Kidney glomerular epithelial cell (primary cell): ENCODE measurements at places on chromosomes 5 and 9.
A peak's percentile ranks its signal among the peaks of the same experiment; 100 is the strongest.

GRCh38 chr9:132886334-132886725 lies 7.6 kb downstream of the SPACA9 start:
- DNase-seq: no peak

- peak; percentile 41 for DNase-seq
Observed at GRCh38 chr9:122206118-122207046, 22.4 kb downstream of the LHX6 start.

DNA sequence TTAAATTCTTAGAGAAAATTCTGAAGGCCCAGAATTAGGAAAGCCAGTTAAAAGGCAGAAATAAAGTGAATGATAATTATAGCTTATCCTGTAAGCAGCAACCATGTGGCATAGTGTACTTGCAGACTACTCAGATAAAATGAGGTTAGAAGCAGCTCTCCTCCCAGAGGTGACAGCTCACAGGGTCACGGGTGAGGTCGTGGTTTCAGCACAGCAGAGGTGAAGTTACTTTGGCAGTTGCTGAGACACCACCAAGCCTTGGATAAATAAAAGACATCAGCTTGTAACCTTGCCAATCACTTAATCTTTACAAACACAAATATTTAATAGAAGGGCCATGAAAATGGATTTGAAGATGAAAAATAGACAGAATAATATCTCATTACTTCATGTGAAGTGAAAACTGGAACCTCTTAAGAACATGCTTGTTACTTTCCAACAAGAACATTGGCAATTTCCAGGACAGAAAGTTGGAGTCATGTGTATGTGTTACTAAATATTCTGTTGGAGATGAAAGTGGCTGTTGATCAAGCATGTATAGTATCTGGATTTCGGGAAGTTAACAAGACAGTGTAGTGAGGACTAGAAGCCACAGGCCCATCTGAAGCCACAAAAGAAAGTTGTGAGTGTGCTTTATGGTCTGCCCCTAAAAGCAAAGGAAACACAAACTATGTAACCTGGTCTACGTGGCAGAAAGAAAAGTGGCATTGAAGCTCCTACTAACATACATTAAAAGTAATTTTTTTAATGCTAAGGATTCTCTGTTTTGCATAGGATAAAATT lies 134.4 kb downstream of the ERCC6L2 start:
- DNase-seq: peak; percentile 13

GRCh38 chr5:178436326-178436940 lies 153.8 kb downstream of the COL23A1 start:
- DNase-seq: no peak

- DNase-seq: no peak
Observed at GRCh38 chr5:171924493-171925122, 81.8 kb downstream of the FBXW11 start.

GRCh38 chr5:177310332-177310731 lies 1.4 kb downstream of the MXD3 start:
- DNase-seq: no peak

DNA sequence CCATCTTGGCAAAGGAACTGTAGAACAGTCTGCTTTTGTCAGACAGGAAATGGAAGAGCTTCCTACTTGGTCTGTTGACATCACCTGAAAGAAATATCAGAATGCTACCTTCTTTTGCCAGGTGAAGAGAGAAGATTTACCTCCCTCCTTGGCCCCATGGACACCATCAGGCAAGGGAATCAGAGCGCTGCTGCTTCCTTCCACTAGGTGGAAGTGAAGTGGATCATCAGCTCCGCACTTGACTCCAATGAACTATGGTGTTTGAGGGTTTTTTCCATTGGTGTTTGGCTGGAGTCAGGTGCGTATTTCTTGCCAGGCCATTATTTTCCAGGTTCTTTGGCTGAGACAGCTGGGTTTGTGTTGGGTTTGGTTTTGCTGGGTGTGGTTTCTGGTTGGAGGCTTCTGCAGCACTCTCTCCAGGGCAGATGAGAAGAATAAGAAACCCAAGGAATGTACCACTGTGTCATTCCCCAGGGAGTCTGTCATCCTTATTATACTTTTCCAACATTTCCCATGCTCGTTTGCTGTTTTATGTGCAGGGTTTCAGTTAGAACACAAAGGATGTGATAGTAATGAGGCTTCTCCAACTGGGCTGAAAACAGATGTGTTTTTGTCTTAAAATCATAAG lies 12.4 kb downstream of the SPATA31E1 start:
- DNase-seq: no peak

- no peak for DNase-seq
Observed at GRCh38 chr5:87233143-87233542, 34.5 kb upstream of the RASA1 start.

GRCh38 chr5:174511714-174512253 lies 212.6 kb upstream of the MSX2 start:
- no peak for DNase-seq

- DNase-seq: no peak
Observed at GRCh38 chr9:127128341-127129072, 6.1 kb upstream of the ANGPTL2 start.

DNA sequence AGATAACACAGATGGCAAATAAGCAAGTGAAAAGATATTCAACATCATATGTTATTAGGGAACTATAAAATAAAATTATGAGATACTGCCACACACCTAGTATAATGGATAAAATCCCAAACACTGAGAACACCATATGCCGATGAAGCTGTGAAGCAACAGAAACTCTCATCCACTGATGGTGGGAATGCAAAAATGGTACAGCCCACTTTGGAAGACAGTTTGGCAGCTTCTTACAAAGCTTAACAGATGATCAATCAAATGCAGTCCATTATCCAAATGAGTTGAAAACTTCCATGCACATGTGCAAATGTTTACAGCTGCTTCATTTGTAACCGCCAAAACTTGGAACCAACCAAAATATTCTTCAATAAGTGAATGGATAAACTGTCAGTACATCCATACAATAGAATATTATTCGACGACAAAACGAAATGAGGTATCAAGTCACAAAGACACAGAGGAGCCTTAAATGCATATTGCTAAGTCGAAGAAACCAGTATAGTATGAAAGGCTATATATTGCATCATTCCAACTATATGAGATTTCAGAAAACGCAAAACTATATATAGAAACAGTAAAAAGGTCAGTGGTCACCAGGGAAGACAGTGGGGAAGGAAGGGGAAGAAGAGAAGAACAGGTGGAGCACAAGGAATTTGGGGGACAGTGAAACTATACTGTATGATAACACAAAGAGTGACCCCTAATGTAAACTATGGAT lies 14.9 kb downstream of the PFDN1 start:
- no peak for DNase-seq

- no peak for DNase-seq
Observed at GRCh38 chr5:145803112-145804004, 31.8 kb downstream of the PRELID2 start.

- DNase-seq: peak; percentile 96
Observed at GRCh38 chr5:172868436-172868923, 34.4 kb downstream of the ERGIC1 start.

DNA sequence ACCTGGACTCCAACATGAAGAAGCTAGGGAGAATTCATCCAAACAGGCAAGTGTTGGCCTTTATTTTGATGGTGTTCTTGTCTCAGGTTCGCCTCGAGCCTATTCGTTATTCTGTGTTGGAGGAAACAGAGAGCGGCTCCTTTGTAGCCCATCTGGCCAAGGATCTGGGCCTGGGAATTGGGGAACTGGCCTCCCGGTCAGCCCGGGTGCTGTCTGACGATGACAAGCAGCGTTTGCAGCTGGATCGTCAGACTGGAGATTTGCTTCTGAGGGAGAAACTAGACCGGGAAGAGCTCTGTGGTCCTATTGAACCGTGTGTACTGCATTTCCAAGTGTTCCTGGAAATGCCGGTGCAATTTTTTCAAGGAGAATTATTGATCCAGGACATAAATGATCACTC lies 367 bp downstream of the PCDHB4 start:
- no peak for DNase-seq

GRCh38 chr9:107999890-108000289 lies 510.3 kb upstream of the KLF4 start:
- no peak for DNase-seq
